Thoracic aorta endothelial cell (primary cell): ENCODE measurements at places on chromosomes 16 and 17. TPM values are rescaled to one million over a fixed set of nuclear protein-coding genes. Genes with fewer than 3 reads are reported as not detected.

OR1A1 gene
- total RNA-seq = not detected in 2 replicates

SOX9 gene
- total RNA-seq = 0.07 TPM in 1 of 2 replicates, not detected in the other

METTL2A gene
- total RNA-seq = 28.9 and 29.3 TPM in 2 replicates

HAPSTR1 gene
- 92.8 and 105 TPM in 2 replicates for total RNA-seq

TBC1D3C gene
- 0.13 TPM in 1 of 2 replicates, not detected in the other for total RNA-seq

CTRB2 gene
- not detected in 2 replicates for total RNA-seq

MT4 gene
- not detected in 2 replicates for total RNA-seq

OMG gene
- total RNA-seq = 0.13 TPM in 1 of 2 replicates, not detected in the other

C16orf86 gene
- total RNA-seq = 1.1 and 2.0 TPM in 2 replicates

ZNF768 gene
- 17.6 and 20.8 TPM in 2 replicates for total RNA-seq

FCSK gene
- total RNA-seq = 7.6 and 9.0 TPM in 2 replicates

PIPOX gene
- 1.8 and 3.1 TPM in 2 replicates for total RNA-seq

ENGASE gene
- 14.1 and 14.8 TPM in 2 replicates for total RNA-seq

CD300H gene
- not detected in 2 replicates for total RNA-seq

C17orf107 gene
- 0.50 and 0.80 TPM in 2 replicates for total RNA-seq
